Activated CD4-positive, CD25-positive, alpha-beta regulatory T cell treated with anti-CD3 and anti-CD28 coated beads, Interleukin-2, amount 50 U/mL, for 16 hours (primary cell): ENCODE measurements at places on chromosomes 2 and 18.

GRCh38 chr2:3102081-3102921 lies 275.3 kb downstream of the EIPR1 start:
- DNase-seq: no peak

- DNase-seq: no peak
These were observed 148.6 kb upstream of the FIGN start for GRCh38 chr2:163884416-163884815.

DNA sequence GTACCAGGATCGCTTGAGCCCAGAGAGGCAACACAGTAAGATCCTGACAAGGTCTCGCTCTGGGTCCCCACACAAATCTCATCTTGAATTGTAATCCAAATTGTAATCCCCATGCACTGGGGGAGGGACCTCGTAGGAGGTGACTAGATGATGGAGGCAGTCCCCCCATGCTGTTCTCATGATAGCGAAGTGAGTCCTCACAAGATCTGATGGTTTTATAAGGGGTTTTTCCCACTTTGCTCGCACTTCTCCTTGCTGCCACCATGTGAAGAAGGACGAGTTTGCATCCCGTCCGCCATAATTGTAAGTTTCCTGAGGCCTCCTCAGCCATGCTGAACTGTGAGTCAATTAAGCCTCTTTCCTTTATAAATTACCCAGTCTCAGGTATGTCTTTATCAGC lies 46.0 kb upstream of the SERTAD2 start:
- no peak for DNase-seq

DNA sequence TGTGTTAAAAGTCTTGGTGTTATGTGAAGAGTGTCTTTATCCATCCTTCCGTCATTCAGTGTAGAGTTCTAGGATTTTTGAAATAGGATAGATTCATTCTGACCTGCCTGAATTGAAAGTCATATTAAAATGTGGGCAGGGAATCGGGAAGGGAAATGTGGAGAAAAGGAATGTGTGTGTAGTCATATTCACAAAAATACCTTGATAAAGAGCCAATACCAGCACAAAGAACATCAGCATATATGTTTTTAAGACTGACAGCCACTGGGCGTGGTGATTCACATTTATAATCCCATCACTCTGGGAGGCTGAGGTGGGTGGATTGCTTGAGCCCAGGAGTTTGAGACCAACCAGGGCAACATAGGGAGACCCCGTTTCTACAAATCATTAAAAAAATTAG lies 188.1 kb downstream of the CAMKMT start:
- no peak for DNase-seq

- DNase-seq: no peak
These were observed 42.1 kb upstream of the TMEM131 start for GRCh38 chr2:98037666-98038336.
